ENCODE measurements at places on chromosomes 5 and 9.

GRCh38 chr9:69898714-69899209, 78.1 kb downstream of the CFAP95 start:
- no peak for DNase-seq

- DNase-seq = no peak
These were observed 13.4 kb upstream of the ZCCHC9 start for GRCh38 chr5:81288021-81288433.

- DNase-seq = no peak
These were observed 173.7 kb upstream of the KIF2A start for GRCh38 chr5:62132276-62132675.

GRCh38 chr5:88660264-88660946, 222.6 kb downstream of the MEF2C start:
- no peak for DNase-seq

GRCh38 chr5:62572918-62573514, 5.6 kb upstream of the LRRC70 start:
- no peak for DNase-seq
